Stimulated activated CD4-positive, alpha-beta T cell treated with anti-CD3 and anti-CD28 coated beads, Interleukin-15, amount 100 ng/mL, for 1 hour (primary cell): ENCODE measurements at places on chromosomes 2 and 18.
A peak's percentile ranks its signal among the peaks of the same experiment; 100 is the strongest.

- no peak for DNase-seq
Measured at GRCh38 chr18:51731070-51731469, 533.6 kb upstream of the MEX3C start.

GRCh38 chr18:31548853-31549252 lies 42.8 kb upstream of the TTR start:
- DNase-seq, result no peak

DNA sequence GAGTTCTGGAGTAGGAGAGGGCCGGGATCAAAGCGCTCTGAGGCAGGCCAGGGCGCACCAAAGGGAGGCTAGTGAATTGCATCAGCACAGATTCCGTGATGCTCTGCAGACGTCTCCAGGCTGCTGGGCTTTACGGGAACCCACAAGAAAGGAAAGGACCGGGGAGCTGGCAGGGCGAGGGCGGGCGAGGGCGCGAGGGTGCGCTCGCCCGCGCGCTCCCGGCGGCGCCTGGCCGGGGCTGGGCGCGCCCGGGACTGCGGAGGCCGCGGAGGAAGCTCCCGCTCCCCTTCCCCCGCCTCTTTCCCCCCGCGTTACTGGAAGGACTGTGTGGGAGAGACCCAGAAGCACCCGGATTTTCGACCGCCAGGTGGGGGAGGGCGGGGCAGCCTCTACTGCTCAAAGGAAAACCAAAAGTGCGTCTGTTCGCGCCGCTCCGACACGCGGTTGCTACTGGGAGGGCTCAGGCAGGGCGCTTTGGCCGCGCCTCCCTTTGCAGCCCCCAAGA lies 2.4 kb upstream of the FOSL2 start:
- DNase-seq, result peak; percentile 86

DNA sequence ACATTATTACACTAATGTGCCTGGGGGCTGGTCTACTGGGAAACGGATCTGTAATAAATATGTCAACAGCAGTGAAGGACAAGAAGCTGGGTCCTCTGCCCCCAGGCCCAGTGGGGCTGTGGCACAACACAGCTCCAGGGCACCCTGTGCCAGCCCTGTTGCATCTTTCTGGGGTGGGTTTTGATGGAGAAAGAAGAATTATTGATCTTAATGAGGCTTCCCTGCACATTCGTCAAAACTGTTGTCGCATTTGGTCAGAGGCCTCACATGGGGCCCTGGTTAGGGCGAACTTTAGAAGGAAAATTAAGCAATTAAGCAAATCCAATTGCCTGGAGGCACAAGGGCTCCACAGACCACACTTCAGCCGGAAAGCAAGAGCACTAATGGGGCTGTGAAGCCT lies 30.0 kb upstream of the TWIST2 start:
- no peak for DNase-seq

DNA sequence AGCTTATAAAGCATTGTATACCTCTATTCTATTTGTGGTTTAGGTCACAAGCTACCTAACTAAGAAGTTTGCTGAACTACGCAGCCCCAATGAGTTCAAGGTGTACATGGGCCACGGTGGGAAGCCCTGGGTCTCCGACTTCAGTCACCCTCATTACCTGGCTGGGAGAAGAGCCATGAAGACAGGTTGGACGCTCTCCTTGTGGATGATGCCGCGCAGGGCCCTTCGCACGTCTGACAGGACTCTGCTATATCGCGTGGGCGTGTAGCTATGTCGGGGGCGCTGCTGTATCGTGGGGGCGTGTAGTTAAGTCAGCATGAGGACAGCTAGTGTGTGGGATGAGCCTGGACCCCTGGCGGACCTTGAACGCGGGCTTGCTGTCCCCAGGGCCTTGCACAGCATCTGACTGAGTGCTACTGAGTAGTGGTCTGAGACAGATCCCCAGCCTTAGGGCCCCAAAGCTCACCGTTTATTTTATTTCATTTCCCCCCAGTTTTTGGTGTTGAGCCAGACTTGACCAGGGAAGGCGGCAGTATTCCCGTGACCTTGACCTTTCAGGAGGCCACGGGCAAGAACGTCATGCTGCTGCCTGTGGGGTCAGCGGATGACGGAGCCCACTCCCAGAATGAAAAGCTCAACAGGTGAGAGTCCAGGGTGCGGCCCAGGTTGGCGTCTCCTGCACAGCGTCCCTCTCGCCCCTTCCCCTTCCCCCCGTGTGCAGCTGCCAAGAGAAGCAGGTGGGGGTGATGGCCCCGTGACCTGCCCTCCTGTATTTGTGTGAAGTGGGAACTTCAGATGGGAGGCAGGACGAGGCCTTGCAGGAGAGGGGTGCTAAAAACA lies 15.6 kb upstream of the CNDP1 start:
- no peak for DNase-seq

GRCh38 chr18:407191-407590 lies 93.3 kb downstream of the COLEC12 start:
- DNase-seq, result no peak

GRCh38 chr2:192277494-192278109 lies 82.9 kb upstream of the TMEFF2 start:
- DNase-seq, result no peak

GRCh38 chr2:154452471-154452870 lies 246.0 kb upstream of the KCNJ3 start:
- no peak for DNase-seq

DNA sequence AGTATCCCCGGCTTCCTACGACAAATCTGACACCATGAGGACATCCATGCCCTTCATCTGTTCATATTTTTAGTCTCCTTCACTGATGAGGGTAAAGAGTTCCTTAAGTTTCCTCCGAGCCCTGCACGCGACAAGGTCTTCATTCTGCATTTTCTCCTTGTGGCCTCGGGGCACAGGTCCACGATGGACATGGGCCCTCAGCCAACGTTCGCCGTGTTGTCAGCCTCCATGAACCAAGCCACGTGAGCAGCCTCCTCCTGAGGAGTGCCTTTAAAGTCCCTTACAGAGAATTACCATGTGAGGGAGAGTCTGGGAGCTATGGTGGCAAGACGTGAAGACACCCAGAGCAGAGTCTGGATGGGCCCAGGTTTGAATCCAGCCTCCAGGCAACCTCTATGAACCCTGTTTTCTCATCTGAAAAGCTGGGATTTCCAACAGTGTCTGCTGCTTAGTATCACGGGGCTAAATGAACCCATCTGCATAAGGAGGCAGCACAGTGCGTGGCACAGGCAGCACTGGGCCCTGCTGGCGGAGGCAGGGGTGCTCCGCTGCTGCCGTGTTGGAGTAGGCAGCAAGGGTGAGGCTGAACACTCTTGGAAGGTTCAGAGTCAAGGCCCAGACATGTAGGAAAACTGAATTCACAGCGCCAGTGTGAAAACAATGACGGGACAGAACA lies 54.1 kb downstream of the EIPR1 start:
- no peak for DNase-seq

GRCh38 chr2:191436368-191437055 lies 191.3 kb downstream of the MYO1B start:
- no peak for DNase-seq

DNA sequence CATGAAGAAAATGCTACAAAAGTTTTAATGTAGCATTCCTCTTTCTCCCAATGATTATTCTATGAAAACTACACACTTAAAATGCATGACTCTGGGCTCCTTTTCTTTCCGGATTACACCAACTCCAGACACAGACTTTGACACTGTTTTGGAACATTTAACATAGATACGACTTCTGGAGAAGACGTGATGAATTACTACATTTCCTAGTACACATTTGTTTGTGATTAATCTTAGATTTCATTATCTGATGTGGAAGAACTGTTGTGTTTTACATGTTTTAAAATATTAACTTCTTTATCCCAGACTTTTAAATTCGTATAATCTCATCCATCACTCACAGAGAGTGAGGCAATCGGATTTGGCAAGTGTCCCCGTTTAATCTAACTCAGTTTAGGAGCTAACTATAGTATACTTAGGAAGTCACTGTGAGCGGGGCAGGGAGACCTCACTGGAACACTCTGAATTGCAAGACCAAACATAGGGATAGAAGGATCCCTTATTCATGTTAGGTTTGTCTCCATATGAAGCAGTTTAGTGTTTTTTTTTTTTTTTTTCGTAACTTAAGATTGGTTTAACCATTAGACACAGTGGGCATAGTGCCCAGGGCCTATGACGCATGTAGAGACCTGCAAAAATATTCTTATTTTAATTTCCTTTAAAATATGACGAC lies 66.7 kb downstream of the PDE1A start:
- no peak for DNase-seq

DNA sequence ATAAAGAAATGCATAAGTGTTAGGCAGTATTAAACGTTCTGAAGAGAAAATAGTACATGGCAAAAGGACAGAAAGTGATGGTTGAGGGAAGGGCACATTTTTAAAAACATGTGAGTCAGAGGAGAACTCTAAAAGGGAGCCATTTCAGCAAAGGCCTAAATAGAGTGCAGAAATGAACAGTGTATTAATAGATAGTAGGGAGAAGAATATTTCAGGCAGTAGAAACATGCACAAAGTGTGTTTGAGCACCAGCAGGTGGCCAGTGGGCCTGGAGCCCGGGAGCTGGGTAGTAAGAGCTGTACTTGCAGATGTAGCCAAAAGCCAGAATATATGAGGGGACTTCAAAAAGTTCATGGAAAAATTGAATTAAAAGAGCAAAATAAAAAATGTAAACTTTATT lies 288.1 kb upstream of the FIGN start:
- DNase-seq, result no peak

- no peak for DNase-seq
Measured at GRCh38 chr2:191686729-191687128, 8.8 kb downstream of the NABP1 start.

- DNase-seq, result no peak
Measured at GRCh38 chr2:186887107-186888090, 38.4 kb upstream of the ZSWIM2 start.

DNA sequence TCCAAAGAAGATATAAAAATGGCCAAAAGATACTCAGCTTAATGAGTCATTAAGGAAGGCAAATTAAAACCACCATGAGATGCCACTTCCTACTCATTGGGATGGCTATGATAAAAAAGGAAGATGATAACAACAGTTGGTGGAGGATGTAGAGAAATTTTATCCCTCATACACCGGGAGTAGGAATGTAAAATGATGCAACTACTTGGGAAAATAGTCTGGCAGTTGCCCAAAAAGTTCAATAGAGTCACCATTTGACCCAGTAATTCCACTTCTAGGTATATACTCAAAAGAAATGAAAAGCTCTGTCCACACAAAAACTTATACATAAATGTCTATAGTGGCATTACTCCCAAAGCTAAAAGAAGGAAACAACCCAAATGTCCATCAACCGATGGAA lies 10.1 kb upstream of the SULT1C2 start:
- no peak for DNase-seq

DNA sequence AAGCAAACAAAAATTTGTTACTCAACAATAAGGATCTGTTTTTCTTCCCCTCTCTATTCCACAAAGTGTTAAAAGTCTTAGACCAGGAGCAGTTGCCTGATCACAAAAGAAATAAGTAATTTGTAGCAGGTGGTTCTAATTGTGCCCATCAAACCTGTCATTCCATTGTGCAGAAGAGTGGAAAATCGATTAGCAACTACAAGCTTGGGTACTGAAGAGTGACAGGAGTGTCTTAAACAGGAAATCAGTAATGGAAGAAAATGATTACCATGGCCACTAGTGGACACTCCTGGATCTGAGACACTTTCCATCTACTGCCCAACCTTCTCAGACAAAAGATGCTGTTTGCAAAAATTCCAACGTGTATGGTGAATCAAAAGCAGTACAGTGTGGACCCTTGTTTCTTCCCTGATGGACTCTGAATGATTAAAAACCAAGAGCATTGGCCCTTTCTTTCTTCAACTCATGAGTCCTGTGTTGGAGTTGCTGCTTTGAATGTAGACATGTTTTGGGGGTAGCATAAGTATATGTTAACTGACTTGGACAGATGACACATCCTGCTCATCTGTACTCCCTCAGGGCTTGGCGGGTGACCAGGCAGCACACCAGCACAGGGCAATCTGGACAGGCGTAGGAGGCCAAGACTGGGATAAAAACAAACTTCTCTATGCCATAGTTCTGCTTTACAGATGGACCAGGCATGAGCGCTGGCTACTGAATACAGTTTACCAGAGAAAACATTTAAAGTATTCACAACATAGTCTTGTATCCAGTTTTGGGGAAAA lies 51.9 kb downstream of the PLA2R1 start:
- no peak for DNase-seq

DNA sequence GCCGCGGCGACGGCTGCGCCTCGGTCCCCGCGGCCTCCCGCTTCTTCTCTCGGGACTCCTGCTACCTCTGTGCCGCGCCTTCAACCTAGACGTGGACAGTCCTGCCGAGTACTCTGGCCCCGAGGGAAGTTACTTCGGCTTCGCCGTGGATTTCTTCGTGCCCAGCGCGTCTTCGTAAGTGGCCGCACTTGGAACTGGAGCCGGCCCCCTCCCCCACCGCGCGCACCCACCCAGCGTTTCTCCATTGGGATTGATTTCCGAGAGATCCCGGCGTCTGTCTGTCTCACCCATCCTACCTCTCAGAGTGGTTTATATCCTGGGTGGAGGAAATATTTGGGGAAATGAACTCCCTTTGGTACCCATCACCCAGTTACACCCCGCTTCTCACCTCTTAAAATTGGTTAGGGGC lies 498 bp downstream of the ITGAV start:
- DNase-seq, result no peak

DNA sequence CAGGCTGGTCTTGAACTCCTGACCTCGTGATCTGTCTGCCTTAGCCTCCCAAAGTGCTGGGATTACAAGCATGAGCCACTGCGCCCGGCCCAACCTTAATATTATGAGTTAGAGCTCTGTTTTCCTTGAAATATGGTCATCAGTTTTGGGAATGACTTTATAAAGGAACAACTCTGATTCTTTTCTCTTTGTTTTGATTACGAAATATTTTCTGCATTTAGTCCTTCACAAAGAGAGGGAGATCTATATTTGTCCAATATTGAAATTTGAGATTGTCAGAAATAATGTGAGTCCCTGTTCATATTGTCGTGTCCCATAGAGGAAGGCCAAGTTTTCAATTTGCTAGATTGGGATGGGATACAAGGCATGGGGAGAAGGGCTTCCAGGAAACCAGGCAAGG lies 3.1 kb downstream of the SMYD5 start:
- no peak for DNase-seq

- DNase-seq, result no peak
Measured at GRCh38 chr2:69177063-69177771, 164.2 kb downstream of the ANTXR1 start.

DNA sequence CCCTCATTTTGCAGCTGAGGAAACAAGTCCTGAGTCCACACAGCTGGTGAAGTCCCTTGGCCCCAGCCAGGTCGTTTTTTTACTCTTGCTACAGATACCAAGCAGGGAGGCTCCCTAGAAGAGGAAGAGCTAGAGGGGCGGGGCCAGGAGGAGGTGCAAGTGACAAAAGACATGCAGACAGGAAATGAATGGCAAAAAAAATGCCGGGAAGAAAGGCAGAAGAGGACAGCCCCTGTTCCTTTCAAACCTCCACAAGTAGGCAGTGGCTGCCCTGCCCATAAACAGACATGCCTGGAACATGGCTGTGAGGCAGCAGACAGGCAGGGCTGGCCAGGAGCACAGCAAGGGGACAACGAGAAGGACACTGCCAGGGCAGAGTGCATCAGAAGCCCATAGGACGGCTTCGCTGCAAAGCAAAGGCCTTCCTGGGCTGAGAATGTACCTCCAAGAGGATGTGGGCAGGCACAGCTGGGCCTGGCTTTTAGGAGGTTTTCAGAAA lies 108.7 kb downstream of the ZBTB7C start:
- DNase-seq, result no peak

GRCh38 chr2:138104071-138104470 lies 139.8 kb downstream of the HNMT start:
- DNase-seq, result no peak

GRCh38 chr18:34189656-34190435 lies 34.9 kb downstream of the NOL4 start:
- DNase-seq, result no peak
